ENCODE measurements at places on chromosomes 12 and 14. TPM values are rescaled to one million over a fixed set of nuclear protein-coding genes. Genes with fewer than 3 reads are reported as not detected.

Gene AMDHD1
- total RNA-seq = 0.15 TPM

DNA sequence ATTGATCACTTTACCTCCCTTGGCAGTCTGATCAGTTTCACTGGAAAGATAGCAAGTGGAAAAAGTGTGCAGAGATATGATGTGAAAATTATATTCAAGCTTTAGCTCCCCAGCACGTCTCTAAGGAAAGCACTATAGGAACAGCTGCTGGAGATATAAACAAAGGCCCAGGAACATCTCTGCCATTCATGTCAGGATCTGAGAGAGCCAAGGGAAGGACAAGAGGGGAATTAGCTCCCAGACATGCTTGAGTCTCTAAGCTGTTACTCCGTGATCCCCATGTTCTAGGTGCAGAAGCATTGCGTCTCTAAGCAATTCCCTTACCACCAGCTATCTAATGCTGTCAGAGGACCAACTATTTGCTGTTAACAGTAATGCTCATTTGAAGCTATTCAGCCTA lies 700.2 kb downstream of the DIO2 start:
- DNase-seq = no peak

GRCh38 chr12:110582276-110583136 lies 612 bp downstream of the PPTC7 start:
- DNase-seq = no peak

DNA sequence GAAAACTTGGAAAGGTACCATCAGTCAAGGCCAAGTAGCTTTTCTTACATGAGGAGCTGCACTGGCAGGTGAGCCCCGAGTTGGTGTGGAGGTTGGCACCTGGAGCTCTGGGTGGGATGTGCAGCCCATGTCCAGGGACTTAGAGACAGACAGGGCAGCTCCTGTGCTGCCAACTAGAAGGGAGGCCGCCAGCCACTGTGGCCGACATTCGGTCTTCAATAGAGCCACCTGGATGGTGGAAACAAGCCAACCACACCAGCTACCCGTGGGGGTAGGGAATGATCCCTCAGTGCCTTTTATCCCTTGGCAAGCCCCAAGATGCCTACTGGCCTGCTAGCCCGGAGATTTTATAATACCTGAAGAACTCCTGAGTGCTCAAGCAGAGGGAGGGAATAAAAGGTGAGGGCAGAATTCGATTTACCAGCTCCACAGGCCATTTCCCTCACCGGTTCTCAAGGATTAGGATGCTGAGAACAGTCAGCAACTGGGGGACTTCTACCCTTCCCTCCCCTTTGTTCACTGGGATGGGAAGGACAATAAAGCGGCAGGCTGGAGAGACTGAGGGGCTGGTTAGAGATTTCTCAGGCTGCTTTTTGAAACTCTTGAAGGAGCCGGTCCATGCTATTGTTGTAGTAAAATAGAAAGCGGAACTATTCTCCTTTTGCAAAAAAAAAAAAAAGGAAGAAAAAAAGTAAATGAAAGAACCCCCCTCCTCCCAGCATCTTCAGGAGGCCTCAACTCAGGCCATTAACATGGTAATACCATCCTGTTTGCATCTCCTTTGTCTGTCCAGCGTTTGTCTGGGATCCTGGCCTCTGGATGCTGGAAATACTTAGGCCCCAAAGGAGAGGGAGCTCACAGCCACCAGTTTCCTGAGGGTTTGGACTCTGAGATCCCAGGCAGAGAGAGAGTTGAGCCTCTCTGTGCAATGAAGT lies 321.6 kb downstream of the ZFP36L1 start:
- peak; percentile 51 for DNase-seq

GRCh38 chr12:124240493-124240892 lies 54.4 kb upstream of the RFLNA start:
- no peak for DNase-seq

Gene KLRD1
- 0.21 TPM for total RNA-seq

DNA sequence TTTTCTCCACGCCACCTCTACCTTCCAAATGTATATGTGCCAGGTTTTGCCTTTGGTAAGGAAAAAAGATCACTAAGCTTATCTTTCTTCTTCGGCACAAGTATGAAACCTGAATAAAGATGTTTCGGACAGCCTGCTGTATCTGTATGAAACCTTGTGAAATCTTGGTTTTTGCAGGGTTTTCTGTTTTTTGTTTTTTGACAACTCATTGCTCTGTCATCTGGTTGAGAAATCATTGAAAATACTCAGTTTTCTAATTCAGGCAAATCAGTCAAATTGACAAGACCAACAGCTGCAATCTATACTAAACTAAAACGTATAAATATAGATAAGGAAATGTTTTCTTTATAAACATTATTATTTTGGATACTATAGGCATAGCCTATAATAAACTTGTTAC lies 63.1 kb upstream of the FGD4 start:
- DNase-seq = no peak

GRCh38 chr12:128661226-128661569 lies 162.6 kb downstream of the SLC15A4 start:
- DNase-seq = no peak

GRCh38 chr12:47987411-47988072 lies 16.7 kb downstream of the COL2A1 start:
- DNase-seq = no peak

DNA sequence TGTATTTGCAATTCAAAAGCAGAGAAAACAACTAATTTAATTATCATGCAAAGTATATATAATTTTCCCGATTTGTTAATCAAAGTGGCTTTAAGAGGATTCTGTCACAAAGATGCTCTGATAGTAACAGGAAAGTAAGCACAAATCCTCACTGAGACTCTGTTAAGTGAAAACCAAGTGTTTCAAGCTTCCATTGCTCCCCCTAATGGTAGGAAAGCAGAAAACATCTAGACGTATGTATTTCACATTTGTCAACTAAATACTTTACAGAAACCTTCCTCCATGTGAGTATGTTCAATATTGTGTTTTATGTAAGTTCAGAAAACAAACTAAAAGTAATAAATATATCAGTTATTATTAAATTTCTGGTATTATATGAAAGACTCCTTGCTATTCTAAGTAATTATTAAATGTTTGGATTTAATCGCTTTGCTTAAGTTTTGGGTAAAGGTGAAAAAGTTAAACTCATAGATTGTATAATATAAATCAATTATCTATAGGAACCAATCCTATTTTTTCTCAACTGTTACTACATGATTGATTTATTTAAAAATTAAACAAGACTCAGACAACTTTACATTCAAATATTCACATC lies 1.5 kb upstream of the NTS start:
- no peak for DNase-seq

- DNase-seq = no peak
Measured at GRCh38 chr12:30977537-30978349, 51.2 kb downstream of the TSPAN11 start.

DNA sequence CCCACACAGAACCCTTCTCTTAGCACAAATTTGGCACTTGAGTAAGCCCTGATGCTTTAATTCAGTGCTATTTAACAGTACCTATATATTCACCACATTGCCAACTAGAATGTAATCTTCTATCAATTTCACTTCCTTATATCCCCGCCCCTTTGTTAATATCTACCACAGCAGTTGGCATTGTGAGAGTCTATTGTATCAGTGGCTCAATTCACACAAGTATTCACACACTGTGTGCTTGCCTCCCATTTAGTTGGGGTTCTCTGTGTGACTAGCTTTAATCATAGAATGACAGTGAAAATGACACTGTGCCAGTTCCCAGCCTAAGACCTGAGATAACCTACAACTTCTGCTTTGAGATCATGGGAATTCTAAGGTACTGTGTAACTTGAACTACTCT lies 103.1 kb downstream of the SEC23A start:
- DNase-seq = no peak

DNA sequence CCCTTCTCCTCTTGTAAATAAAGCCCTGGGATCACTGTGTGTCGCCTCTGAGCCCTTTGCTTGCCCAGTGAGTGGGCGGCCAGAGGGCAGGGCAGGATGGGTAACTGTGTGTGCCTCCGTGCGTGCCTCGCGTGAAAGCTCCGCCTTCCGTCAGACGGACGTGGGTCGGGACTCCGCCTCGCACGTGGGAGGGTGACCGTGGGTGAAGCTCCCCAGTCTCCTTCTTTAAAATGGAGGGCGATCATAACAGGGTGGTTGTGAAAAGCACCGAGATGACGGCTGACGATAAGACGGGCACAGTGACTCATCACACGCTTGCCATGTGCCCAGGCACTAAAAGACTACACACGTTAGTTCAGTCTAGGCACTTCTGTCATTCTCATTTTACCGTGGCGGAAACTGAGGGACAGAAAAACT lies 9.2 kb downstream of the PHB2 start:
- DNase-seq = no peak

DNA sequence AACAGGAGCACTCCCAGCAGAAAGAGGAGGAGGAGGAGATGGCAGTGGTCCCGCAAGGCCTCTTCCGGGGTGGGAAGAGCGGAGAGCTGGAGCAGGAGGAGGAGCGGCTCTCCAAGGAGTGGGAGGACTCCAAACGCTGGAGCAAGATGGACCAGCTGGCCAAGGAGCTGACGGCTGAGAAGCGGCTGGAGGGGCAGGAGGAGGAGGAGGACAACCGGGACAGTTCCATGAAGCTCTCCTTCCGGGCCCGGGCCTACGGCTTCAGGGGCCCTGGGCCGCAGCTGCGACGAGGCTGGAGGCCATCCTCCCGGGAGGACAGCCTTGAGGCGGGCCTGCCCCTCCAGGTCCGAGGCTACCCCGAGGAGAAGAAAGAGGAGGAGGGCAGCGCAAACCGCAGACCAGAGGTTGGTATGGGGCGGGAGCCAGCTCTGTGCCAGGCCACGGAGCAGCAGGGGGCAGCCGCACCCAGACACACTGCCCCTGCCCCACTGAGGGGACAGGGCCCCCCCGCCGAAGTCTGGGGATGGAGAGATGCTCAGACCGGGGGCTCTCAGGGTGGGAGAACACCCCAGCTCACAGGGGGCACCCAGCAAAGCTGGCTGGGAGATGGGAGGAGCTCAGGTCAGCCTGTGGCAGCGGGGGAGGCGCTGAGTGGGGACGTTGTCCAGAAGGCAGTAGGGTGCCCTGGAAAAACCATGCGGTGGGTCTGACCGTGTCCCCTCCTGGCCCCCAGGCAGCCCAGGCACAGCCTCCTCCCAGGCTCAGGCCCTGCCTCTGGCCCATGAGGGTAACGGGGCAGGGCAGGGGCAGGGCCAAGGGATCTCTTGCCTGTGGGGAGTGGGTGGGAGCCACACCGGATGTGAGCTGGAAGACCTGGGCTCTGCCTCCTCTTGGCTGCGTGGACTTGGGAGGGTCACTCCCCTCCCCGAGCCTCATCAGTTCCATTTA lies 9.8 kb downstream of the CHGA start:
- no peak for DNase-seq

Gene SLC2A13
- total RNA-seq = 0.29 TPM

Gene HOXC5
- total RNA-seq = not detected

DNA sequence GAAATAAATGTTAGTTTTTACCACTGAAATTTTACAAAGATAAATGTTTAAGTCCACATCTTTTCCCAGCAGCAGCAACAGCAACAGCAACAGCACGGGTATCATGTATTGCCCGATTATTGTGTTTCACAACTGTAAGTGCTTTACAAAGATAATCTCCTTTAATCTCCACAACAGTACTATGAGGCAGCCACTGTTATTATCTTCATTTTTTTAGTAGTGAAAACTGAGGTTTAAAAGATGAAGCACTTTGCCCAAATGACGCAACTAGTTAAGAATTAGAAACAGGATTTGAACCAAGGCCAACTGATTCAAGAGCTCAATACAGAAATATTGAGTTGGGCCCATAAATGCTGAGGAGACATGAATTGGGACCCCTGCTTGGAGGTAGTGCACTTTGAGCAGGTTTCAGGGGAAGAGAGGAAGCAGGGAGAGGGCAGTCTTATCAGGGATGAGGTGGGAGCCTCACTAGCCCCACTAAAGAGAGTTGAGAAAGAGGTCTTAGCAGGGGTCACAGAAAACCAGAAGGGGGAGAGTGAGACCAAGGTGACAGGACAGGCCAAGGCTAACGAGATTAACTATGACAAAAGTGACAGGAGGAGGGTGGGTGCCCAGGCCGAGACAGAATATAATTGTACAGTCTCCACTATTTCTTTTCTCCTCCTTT lies 15.3 kb downstream of the KRT2 start:
- DNase-seq = no peak

- DNase-seq = no peak
Measured at GRCh38 chr14:51490205-51490604, 161.5 kb upstream of the FRMD6 start.

Gene SLCO1C1
- total RNA-seq = not detected

GRCh38 chr14:29857551-29857950 lies 70.1 kb downstream of the PRKD1 start:
- DNase-seq = peak; percentile 55

Gene AQP6
- total RNA-seq = not detected

- no peak for DNase-seq
Measured at GRCh38 chr12:130144256-130144655, 18.0 kb upstream of the FZD10 start.

Gene ARMH4
- not detected for total RNA-seq

DNA sequence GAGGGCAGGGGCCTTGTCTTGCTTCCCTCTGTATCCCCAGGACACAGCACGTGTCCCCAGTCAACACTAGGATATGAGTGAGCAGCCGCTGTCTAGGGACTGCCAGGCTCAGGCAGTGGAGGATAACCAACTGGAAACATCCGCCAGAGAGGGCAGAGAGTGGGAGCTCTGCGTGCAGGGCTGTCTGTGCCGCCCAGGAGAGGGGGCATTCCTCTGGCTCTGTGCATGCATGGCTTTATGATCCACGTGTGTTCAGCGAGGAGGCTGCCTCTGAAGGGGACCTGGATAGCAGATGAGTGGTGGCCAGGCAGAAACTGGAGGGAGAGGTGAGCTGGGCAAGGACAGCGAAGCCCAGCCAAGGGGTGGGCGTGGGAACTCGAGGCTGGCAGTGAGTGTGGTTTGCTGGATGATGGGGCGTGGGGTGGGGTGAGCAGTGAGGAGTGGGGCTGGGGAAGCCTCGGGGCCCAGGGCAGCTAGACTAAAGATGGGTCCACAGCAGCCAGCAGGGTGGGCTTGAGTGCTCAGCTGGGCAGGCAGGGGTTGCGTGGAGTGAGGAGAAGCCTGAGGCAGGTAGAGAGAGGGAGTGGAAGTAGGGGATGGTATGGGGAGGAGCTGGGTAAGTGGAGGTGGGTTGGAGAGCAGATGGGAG lies 72.9 kb downstream of the PRIMA1 start:
- no peak for DNase-seq

DNA sequence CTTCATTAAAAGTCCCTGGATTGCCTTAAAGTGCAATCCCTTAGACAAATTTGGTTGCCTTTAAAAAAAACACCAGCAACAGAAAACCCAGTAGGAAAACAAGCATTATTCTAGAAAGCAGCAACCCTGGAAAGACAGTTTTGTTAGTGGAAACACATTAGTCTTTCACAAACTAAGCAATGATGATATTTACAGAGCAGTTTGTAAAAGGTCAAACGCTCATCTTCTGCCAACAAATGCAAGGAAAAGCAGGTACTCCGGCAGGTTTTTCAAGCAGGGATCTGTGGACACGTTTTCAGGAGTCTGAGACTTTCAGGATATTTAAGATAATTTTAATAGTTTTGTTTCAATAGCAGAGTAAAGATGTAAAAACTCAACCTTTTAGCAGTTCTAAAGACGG lies 202.2 kb downstream of the EXOC5 start:
- no peak for DNase-seq

- DNase-seq = no peak
Measured at GRCh38 chr14:81516986-81517797, 16.5 kb downstream of the SEL1L start.

All from GM12878 (cell line).